ENCODE measurements at places on chromosomes 12 and 14.

DNA sequence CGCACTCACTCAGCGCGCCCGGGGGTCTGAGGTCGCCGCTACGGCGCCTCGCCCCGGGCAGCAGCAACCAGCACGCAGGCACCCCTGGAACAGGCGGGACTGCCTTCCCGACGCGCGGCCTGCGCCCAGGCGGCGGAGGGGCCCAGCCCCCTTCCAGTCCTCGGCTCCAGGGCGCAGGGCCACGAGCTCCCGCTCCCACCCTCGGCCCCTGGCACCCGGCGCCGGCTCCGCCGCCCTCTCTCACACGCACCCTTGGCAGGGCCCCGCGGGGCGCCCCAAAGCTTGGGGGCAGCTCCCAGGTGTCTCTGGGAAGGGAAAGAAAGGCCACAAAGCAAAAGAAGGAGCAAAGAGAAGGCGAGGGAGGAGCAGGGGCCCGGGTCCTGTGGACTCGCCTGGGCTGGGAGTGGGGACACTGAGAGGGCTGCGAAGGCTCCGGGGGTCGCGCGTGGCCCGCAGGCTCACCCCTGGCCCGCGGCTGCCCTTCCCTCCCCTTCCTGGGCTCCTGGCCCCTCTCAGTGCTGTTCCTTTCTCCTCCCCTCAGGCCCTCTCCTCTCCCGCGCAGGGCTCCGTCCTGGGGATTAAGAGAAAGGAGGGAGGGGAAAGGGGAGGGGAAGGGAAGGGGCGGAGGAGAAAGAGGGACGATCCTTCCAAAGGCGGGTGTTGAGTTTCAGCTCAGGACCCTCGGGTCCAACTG is 907 bp upstream of the EFS start:
- no peak for DNase-seq

GRCh38 chr14:95516554-95517181 is at the start of gene SYNE3:
Gene SYNE3 (minus strand): TSS chr14:95516650. CDS start chr14:95475821, 40,829 bp downstream.
- DNase-seq = peak; percentile 80

DNA sequence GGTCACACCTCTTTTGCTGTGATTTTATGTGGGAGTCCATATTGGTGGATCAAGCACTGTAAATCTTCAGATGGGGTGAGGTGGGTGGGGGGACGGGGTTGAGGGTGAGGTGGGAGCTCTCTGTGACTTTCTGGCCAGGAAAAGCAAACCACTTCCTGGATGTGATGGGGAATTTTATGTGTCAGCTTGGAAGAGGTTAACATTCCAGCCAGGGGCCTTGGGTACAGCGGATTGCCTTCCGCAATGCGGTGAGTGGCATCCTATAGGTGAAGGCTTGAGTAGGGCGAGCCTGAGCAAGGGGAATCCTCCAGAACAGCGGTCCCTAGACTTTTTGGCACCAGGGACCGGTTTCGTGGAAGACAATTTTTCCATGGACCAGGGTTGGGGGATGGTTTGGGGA is 36.2 kb downstream of the DLK1 start:
- no peak for DNase-seq

DNA sequence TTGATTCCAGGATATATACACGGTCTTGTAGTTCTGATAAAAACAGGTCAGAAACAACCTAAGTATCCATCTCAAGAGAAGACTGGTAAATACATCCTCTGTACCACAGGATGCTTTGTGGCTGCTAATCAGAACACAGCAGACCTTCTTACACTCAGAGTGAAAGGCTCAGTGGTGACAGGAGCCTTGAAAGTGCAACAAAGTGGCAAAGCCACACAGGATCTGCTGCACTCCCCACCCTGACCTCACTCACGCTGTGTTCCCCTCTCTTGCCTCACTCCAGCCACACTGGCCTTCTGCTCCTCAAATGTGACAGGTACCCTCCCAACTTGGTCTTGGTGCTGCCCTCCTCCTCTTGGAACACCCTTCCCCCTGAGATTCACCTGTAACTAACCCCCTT is 98.1 kb upstream of the GRIP1 start:
- peak; percentile 85 for DNase-seq

GRCh38 chr12:55932551-55932910 is 1.6 kb downstream of the DGKA start:
- DNase-seq = peak; percentile 69

DNA sequence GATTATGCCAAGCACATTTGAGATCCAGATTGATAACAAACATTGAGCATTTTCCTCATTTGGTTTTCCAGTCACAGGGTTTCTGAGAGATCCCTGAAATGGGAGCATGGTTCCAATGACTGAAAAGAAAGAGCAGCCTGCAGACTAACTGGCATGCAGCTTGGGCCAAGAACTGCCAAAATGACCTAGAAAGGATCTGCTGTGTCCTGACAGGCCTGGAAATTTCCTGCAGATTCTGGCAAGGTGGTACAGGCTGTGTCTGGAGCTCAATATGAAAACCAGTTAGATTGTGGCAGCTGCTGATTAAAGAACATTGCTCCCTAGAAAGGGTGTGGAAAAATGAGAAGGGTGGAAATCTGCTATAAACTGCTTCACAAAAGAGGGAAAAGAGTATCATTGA is 417.3 kb downstream of the IPO8 start:
- DNase-seq = no peak

- DNase-seq = no peak
These were observed 26.9 kb downstream of the GCN1 start for GRCh38 chr12:120167529-120168095.

DNA sequence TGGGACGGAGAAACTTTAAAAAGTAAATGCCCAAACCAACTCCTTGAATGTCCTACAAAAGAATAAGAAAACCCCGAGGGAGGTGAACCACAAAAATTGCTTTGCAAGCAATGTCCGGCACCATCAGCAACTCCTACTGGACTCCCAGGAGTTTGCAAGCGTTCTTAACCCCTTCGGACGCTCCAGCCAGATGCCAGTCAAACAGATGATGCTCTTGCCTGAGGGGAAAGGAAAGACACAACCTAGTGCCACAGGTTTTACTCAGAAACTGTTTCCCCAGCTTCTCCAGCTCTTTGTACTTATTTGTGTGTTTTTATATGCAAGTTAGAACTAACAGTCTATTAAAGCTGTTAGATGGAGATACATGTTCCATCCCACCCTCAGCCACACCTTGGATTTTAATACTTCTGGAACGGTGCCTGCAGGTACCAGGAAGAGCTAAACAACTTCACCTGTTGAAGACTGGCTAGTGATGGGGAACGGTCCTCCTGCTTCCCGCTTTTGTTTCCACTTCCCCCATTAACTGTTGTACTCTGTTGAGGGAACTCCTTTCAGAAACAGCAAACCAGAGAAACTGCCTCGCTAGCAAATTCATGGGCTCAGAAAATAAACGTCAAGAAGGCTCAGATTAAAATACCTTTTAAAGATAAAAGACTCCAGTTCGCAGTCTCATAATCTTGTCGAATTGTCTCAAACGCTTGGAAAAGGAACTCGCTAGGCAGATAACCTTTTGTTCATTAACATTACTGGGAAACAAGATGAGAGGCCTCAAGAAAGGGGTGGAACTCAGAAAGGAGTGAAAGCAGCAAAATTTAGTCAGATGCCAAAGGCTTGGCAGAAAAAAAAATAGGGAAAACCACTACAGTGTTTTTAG is 1.1 kb upstream of the FERMT2 start:
- no peak for DNase-seq

- DNase-seq = no peak
These were observed at the start of gene BHLHE41 for GRCh38 chr12:26124446-26125399. Gene BHLHE41 (minus strand): TSS chr12:26125037. CDS start chr12:26124779, 258 bp downstream.

- DNase-seq = no peak
These were observed 47.9 kb downstream of the GTF2A1 start for GRCh38 chr14:81172881-81173280.

GRCh38 chr12:6964605-6965025 is 5.8 kb downstream of the PHB2 start:
- DNase-seq = no peak

GRCh38 chr14:26984311-26985177 is 386.7 kb upstream of the NOVA1 start:
- peak; percentile 30 for DNase-seq

DNA sequence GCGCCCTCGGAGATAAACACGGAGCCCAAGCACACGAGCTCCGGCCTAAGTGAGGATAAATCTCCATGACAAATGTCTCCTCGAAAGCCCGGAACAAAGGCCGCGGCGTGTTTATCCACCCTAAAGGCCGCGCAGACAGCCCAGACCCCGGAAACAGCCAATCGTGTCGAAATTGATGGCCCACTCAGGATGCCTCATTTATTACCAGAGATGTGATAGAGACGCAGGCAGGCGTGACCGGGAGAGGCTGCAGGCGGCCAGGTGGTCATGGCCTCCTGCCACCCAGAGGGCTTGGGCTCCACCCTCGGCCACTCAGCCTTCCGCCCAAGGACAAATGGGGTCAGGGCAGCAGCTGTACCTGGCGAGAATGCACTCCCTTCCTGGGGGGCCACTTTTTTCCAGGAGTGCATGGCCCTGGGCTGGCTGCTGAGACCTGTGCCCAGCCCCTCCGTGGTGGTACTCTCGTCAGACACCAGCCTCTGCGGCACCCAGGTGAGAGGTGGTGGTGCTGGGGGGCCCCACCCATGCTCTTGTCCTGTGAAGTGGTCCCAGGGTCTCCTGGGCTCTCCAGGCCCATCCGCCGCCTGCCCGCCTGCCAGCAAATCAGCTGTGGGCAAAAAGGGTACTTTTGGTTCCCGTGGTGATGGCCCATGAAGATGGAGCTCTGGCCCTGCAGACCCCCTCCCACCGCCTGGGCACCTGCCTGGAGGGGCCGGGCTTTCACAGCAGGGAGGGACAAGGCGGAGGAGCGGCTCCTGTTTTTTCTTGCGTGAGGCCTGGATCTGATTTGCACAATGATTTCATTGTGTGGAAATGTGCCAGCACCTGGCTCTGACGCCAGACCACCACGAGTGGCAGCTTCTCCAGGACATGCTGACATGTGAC is 211.5 kb upstream of the C14orf180 start:
- DNase-seq = no peak

DNA sequence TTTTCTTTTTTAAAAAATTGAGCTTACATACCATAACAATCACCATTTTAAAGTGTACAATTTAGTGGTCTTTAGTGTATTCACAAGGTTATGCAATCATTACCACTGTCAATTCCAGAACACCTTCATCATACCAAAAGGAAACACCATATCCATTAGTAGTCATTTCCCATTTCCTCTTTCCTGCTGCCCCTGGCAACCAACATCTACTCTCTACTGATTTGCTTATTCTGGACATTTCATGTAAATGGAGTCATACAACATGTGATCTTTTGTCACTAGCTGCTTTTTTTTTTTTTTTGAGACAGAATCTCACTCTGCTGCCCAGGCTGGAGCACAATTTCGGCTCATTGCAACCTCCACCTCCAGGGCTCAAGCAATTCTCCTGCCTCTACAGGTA is 66.8 kb upstream of the CFL2 start:
- peak; percentile 51 for DNase-seq

DNA sequence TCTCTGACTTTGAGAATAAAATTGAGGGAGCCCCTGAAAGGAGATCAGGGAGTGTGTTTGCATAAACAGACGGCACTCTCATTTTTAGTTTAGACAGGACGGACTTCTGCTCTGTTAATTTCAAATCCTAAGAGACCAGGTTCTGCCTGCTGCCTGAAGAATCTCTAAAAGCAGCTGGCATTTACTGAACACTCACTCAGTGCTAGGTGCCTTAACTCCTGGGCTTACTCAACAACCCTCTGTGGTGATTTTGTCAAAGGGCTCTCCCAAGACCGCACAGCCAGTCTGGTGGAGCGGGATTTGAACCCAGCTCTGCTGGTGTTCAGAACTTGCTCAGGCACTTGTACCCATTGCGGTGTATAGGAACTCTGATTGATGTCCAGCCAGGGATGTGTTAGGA is 2.2 kb downstream of the ORAI1 start:
- DNase-seq = peak; percentile 58

DNA sequence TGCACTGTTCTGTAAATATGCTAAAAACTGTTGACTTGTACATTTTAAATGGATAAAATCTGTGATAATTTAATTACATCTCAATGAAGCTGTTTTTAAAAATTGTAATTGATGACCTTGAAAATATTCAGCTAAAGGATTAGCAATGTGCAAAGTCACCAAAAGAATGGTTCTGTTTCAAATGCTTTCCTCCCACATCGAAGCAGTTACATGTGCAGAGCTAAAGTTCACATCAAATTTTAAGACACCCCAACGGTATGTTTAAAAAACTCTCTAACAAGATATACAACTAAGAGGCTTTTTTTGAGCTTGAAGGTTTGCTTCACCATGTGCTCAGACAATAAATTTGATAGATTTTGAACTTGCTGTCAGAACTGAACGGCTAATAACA is 114.6 kb upstream of the KRAS start:
- no peak for DNase-seq

DNA sequence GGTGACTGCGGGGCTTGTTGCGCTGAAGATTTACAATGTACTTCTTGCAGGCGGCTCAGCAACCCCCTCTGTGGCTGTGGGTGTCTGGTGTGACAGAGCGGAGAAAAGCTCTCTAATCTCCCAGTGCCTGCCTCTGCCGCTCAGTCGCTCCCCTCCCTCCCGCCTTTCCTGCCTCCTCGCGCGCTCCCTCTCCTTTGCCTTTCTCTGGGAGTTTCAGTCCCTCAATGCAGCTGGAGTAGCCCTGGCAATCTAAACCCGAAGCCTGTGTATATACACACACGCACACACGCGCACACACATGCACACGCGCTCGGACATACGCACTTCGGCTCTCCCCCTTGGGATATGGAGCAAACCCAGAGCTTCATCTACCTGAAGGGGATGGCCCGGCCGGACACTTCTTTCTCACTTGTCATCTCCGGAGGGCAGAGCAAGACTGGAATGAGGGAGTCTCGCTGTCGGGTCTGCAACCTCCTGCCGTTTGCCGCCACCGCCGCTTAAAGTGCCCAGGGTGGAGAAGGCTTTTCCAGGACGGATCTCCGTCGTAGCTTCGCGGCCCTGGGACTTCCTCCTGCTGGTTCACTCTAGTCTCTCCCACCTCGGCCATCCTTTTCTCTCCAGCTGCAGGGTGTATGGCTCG is 599 bp upstream of the TRHDE start:
- no peak for DNase-seq

- DNase-seq = no peak
These were observed 226.9 kb downstream of the CRADD start for GRCh38 chr12:93904124-93904523.

GRCh38 chr14:91171291-91171690 is 57.4 kb downstream of the DGLUCY start:
- DNase-seq = no peak

DNA sequence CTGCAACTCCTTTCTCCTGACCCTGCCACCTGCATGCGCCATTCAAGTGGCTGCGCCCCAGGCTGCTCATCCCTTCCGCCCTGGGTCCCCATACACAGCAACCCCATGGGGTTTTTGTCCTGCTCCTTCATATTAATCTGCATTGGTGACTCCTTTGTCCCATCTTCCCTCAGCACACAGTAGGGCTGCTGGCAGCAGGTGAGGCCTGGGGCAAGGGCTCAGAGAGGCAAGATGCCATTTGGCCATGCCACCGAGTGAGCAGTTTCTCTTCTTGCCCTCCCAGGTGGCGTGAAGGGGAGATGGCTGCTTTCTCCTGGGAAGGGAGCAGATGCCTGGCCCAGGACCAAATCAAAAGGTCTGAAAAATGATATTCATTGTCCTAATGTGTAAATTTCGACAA is 9.1 kb downstream of the RTL1 start:
- DNase-seq = no peak

All from activated CD4-positive, alpha-beta T cell treated with anti-CD3 and anti-CD28 coated beads, Interleukin-10, Interleukin-2, amounts not matched to agents 100 ng/mL and 50 ng/mL, durations not matched to agents 16 hours and 8 hours (primary cell).